ENCODE measurements at places on chromosomes 3 and 15.

- no peak for DNase-seq
Measured at GRCh38 chr3:61520966-61521628, 40.3 kb upstream of the PTPRG start.

- no peak for DNase-seq
Measured at GRCh38 chr3:122576174-122576940, 1.1 kb upstream of the PARP15 start.

DNA sequence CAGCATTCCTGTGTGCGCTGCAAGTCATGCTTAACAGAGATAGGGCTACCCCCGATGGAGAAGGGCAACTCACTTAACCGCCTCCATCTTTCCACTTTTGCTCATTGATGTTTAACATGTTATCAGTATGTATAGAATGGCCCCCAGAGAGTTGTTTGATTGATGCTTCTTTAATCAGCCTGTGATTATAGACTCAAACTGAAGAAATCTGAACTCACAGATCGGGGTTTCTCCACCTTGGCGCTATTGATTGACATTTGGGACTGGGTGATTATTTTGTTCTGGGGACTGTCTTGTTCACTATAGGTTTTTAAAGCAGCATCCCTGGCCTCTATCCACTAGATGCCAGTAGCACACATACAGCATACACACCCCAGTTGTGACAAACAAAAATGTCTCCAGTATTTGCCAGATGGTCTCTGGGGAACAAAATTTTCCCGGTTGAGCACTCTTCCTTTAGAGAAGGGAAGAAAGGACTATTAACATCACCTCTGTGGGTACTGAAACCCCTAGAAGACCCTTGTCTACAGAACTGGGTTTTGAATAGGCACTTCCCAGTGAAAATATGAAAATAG lies 54.4 kb downstream of the LARS2 start:
- no peak for DNase-seq

DNA sequence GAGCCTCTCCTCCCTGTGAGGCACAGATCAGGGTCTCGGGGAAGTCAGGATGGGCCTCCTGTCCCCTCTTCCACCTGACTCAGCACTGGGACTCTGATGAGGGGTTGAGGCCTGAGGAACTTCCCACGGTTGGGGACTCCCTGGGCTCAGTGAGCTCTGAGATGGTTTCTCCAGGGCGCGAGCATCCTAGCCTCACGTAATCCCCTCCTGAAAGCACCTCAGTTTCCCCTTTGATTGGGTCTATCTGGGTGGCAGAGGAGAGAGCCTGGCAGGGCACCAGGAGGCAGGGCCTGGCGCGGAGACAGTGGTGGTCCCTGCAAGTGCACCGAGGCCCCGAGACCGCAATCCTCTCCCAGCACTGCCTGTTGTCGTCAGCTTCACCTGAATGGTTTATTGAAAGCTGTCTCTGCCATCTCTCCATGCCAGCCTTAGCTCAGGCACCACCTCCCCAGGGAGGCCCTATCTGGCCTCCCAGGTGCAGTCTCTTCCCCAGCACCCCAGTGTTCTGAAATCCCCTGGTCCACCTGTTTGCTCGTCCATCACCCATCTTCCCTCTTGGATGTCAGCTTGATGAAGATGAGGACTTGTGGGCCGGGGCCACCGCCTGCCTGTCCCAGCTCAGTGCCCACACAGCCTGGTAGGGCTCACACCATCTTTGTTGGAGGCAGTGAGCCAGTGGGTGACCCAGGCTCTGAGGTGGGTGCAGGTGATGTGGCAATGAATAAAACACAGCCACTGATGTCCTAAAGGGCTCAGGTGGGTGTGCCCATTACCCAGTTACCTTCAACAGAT lies 52.2 kb upstream of the PCSK6 start:
- no peak for DNase-seq

Measured in glutamatergic neuron (in vitro differentiated cells).